Osteoblast (primary cell): ENCODE measurements at places on chromosomes 1 and 21. TPM values are rescaled to one million over a fixed set of nuclear protein-coding genes. Genes with fewer than 3 reads are reported as not detected.

OR6K3 gene
- total RNA-seq: not detected in 2 replicates

PRAMEF17 gene
- not detected in 2 replicates for total RNA-seq

DNA sequence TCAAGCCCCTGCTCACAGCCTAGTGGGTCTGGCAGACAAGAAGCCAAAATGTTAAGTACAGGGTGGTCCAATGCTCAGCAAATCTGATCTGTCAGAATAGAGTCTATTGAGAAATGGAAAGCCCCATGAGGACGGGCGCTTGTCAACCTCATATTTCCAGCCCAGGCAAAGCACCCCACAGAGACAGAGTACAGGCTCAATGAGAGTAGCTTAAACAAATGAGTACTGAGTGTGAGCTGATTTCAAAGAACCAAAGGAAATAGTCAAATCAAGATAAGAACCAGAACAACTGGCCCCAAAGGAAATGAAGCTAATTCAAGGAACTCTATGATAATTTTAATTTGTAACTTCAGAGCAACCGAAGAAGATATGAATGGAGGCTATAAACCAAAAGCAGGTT lies 44.6 kb upstream of the SLC30A1 start:
- no peak overlapping the region for H3K4me3 ChIP-seq
- no peak overlapping the region for H3K27ac ChIP-seq
- H3K36me3 ChIP-seq: no peaks in the 10 kb centered on the region
- H3K4me1 ChIP-seq: no peaks in the 10 kb centered on the region

GRCh38 chr1:163406772-163407171 lies 85.0 kb downstream of the NUF2 start:
- no peaks in the 10 kb centered on the region for H3K27me3 ChIP-seq
- no peak overlapping the region for H3K4me3 ChIP-seq
- no peak for DNase-seq
- H3K27ac ChIP-seq: no peak overlapping the region

GRCh38 chr1:21605964-21606705 lies 63.0 kb downstream of the RAP1GAP start:
- no peak for DNase-seq
- no peak overlapping the region for H3K4me3 ChIP-seq
- H3K27me3 ChIP-seq: peaks cover 10% of the 10 kb centered on the region
- H3K4me1 ChIP-seq: no peaks in the 10 kb centered on the region
- no peaks in the 10 kb centered on the region for H3K36me3 ChIP-seq

- H3K27me3 ChIP-seq: peaks cover 6% of the 10 kb centered on the region
- H3K4me3 ChIP-seq: no peak overlapping the region
- DNase-seq: peak; percentile 63
- H3K36me3 ChIP-seq: no peaks in the 10 kb centered on the region
Measured at GRCh38 chr1:87140831-87141540, 187.7 kb upstream of the LMO4 start.
